ENCODE measurements at places on chromosomes 5 and 9.

GRCh38 chr5:35876454-35876853, 19.8 kb downstream of the IL7R start:
- no peak for DNase-seq

GRCh38 chr5:57366744-57367143, 115.9 kb downstream of the ACTBL2 start:
- no peak for DNase-seq

- DNase-seq = no peak
These were observed 42.1 kb upstream of the HNRNPA0 start for GRCh38 chr5:137796279-137796678.

- DNase-seq = no peak
These were observed 361.1 kb downstream of the DEPDC1B start for GRCh38 chr5:60338846-60339245.

DNA sequence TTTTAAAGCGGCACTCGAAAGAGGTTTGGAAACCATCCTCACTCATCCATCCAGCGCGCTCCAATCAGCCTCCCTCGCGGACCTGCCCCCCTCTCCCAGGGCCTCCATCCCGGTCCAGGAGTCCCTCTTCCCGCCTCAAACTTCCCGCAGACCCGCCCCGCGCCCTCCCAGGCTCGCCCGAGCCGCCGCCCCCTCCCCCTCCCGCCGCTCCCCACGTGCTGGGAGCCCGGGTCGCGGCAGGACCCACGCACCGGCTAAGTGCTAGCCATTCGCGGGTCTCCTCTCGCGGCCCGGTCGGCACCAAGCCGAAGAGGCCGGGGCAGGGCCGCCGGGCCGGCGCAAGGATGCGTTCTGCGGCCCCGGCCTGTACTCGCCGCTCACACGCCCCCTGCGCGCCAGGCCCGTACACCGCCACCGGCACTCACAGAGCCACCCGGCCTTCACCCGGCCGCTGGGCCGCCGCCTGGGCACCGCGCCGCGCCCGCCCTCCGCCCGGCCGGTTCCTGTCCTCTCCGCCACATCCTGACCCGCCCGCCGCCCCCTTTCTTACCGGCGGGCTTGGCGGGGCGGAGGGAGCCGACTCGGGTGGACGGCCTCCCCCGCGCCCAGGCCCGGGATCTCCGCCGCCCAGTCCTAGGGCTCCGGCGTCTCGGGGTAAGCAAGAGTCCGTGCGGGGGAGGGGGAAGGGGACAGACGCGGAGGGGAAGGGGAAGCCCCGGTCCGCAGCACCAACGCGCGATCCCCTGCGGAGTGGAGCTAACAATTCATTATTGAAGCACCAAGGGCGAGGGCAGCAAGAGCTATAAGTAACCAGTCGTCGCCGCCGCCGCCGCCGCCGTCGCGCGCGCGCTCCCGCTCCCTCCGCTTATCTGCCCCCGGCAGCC, 576 bp downstream of the CHD1 start:
- DNase-seq = peak; percentile 61

DNA sequence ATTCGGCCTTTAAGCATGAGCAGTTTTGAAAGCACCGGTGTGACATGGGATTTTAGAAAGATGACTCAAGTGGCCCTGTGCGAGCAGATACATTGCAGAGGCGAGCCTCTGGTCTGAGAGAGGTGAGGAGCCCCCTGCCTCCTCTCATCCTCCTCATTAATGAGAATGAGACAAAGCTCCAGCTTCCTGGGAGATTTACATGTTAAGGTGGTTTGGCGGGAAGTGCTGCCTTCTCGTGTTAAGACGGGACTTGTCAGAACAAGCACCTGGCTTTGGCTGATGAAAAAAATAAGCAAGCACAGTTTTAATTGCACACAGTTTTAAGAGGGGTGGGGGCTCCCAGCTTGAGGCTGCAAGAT, 68.1 kb downstream of the ACTL7B start:
- no peak for DNase-seq

DNA sequence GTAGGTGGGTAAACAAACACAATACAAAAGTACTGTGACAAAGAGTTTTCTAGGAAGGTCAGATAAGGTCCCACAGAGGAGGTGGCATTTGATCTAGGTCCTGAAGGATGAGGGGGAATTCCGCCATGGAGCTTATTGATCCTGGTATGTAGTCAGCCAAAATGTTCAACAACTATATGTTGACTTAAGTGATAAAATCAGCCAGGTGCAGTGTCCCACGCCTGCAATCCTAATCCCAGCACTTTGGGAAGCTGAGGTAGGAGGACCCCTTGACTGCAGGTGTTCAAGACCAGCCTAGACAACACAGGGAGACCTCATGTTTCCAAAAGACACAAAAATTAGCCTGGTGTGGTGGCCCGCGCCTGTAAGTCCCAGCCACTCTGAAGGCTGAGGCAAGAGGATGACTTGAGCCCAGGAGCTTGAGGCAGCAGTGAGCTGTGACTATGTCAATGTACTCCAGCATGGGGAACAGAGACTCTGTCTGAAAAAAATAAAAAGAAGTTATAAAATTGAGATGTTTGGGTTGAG, 46.4 kb upstream of the PLIN2 start:
- DNase-seq = no peak
